ENCODE measurements at places on chromosomes 4 and X. TPM values are rescaled to one million over a fixed set of nuclear protein-coding genes. Genes with fewer than 3 reads are reported as not detected.

Gene CABS1
- not detected for total RNA-seq

Gene EGF
- total RNA-seq, result not detected

Gene TECRL
- not detected for total RNA-seq

Gene ALPK1
- 26.7 TPM for total RNA-seq

Gene ARHGAP6
- 0.37 TPM for total RNA-seq

Gene AKAP14
- not detected for total RNA-seq

Gene ATP7A
- total RNA-seq, result 8.2 TPM

Gene CXCL8
- total RNA-seq, result 0.71 TPM

Gene C4orf54
- not detected for total RNA-seq

Gene POLN
- total RNA-seq, result 1.4 TPM

Gene MAGED4
- total RNA-seq, result 5.1 TPM

Gene USP17L13
- not detected for total RNA-seq

Gene SULT1B1
- total RNA-seq, result 0.04 TPM

Gene FAM13A
- 2.4 TPM for total RNA-seq

Gene CT45A10
- not detected for total RNA-seq

Gene RBMXL3
- not detected for total RNA-seq

Gene PLA2G12A
- 9.6 TPM for total RNA-seq

Gene CDKL2
- total RNA-seq, result not detected

Gene OTC
- total RNA-seq, result not detected

Gene SSX4B
- total RNA-seq, result not detected

Gene LRAT
- total RNA-seq, result not detected

Gene FRG2
- not detected for total RNA-seq

Gene MAGEB16
- not detected for total RNA-seq

Gene ZAR1
- total RNA-seq, result not detected

Gene SHISA3
- total RNA-seq, result not detected

Gene MTCP1
- total RNA-seq, result 21.2 TPM

Gene POLR2B
- total RNA-seq, result 118 TPM

Gene APELA
- total RNA-seq, result not detected

Gene COX7B
- 235 TPM for total RNA-seq

Gene UGT2B15
- 0.44 TPM for total RNA-seq

Gene POF1B
- 1.3 TPM for total RNA-seq

Gene SHROOM4
- not detected for total RNA-seq

Gene ATP10D
- 26.2 TPM for total RNA-seq

Gene PAGE2
- not detected for total RNA-seq

Gene ASB9
- not detected for total RNA-seq

Gene ADAM29
- not detected for total RNA-seq

Gene CDX4
- not detected for total RNA-seq

Gene BBS7
- 7.5 TPM for total RNA-seq

Gene TEX13A
- total RNA-seq, result not detected

Gene PDE6B
- total RNA-seq, result 15.0 TPM

Gene XKRX
- total RNA-seq, result 2.2 TPM

Gene LETM1
- 52.5 TPM for total RNA-seq

Gene CFAP299
- total RNA-seq, result not detected

Gene MPC1L
- not detected for total RNA-seq

Gene OPN1MW2
- not detected for total RNA-seq

Gene GPRASP3
- total RNA-seq, result 1.3 TPM

Gene FAM241A
- total RNA-seq, result 1.5 TPM

Gene TSPAN6
- total RNA-seq, result 0.07 TPM

Gene PABPC1L2A
- not detected for total RNA-seq

Gene ACSL4
- 36.7 TPM for total RNA-seq

Gene CENPVL2
- not detected for total RNA-seq

Gene CAPN6
- not detected for total RNA-seq

Gene MTMR8
- 4.7 TPM for total RNA-seq
